ENCODE measurements at places on chromosomes 13 and 19.

DNA sequence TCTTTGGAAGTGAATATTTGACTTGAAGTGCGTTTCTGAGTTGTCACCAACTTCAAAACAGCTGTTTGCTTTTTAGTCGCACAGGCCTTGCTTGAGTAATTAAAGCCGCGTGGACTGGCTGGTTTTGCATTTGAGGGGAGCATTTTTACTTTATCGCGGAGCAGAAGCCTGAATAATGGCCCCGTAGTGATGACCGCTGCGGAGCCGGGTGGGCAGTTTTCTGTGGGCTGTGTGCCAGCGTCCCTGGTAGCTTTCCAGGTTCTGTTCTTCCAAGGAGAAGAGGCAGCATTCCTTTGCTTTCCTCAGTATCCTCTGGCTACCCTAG, 1.1 kb downstream of the NAA16 start:
- DNase-seq: peak; percentile 88

DNA sequence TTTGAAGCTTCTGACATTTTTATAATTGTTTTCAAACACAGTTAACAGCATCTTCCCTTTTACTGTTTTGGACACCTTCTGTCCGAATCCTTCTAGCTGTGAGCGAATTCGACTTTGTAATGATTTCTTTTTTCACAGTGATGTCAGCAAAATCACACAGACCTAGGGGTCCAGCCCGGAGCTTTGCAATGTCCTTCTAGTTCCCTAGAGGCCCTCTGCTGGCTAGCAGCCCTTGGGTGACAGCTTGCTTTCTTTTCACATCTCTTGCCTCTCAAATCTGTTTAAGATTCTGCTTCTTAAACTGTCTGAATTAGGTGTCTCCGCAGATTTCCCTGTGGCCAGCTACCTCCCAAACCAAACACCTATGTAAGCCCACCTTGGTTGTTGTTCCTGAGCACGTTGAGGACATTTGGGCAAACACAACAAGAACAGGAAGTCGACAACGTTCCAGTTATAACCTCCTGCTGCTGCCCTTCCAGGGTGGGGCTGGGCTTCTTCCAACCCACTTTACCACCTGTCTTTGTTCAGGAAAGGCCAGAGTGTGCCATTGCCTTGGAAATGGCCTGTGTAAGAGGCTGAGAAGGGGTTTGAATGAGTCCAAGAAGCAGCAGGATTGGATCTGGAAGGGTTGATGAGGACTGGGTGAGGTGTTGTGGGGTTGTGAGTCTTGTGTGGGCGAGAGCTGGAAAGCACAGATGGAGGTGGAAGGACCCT, 123.1 kb downstream of the ATP8A2 start:
- DNase-seq: peak; percentile 37

DNA sequence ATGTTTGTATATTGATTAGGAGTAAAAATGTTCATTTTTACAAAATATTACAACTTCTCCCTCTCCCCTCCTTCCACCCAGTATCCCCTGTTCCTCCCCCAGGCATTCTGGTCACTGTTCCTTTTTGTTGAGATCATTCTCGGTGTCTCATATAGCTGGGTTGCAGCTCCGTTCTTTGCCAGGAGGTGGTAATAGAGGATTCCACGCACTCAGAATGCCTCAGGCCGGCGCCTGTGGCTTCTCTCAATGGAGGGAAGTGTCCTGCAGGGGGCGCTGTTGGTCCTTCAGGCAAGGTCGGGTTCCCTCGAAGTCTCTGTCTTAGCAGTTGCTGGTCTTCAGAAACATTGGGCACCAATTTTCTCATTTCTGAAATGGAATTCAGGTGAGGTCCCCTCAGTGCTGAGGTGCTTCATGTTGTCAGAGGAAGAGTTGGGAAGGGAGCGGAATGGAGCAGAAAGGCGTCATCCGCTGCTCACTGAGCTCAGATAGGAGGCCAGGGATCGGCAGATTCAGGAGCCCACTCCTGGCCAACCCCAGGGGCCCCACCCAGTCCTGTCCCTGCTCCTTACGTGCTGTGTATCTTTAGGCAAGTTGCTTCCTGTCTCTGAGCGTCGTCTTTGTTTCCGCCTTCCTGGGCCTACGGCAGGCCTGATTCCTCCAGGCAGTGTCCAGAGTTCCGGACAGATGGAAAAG, 10.3 kb upstream of the GARIN5A start:
- DNase-seq: peak; percentile 97

- DNase-seq: no peak
These were observed 33.9 kb downstream of the PCDH17 start for GRCh38 chr13:57665481-57665880.

DNA sequence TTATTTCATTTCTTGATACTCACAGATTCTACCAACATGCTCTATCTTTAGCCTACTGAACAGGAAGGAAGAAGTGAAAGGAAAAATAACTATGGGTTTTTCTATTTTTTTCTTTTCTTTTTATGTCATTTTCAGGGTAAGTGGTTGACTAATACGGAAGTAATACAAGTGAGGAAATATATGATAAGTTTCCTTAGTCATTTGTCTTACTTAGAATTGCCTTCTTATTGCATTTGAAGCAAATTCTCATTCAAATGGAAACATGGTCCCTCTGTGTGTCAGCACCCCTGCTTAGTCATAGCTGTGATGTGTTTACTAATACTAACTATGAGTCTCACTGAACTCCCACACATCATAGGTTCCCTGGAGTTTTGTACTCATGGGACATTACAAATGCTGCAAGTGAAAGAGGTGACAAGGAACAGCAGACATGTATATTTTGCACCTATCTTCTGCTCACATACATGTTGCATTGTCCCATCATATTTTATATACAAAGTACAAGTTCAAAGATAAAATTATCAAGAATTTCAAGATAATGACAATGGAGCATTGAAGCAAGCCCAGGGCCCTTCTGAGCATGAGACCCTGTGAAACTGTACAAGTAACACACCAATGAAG, 60.1 kb downstream of the DCT start:
- DNase-seq: no peak

DNA sequence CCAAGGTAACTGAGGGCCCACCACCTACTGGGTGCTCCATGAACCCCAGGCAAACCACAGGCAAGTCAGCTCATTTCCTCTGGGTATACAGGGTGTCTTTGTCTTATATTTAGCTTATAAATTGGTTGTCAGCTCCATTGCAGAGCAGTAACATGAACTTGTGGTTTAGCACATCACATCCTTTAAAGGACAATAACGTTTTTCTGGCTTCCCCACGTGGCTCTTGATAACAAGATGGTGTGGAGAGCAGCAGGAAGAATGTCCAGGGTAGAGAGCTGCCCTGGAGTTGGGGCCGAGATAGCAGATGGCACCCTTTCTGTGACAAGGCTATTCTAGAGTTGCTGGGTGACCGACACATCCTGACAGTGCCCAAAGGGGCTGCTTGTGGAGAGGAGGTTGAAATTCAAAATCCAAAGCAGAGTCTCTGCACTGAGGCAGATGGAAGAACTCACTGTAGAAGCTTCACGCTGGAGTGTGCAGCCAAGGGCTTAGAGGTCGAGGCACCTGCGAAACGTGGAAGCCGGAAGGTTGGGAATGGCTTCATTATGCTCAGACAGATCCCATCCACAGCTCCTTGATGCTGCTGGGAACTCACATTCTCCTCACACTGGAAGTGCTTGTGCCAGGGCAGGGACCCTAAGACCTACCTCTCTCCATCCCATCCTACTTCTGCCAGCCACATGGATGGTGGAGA, 133.0 kb upstream of the FRY start:
- no peak for DNase-seq

GRCh38 chr13:35618565-35619083, 142.1 kb upstream of the MAB21L1 start:
- no peak for DNase-seq

DNA sequence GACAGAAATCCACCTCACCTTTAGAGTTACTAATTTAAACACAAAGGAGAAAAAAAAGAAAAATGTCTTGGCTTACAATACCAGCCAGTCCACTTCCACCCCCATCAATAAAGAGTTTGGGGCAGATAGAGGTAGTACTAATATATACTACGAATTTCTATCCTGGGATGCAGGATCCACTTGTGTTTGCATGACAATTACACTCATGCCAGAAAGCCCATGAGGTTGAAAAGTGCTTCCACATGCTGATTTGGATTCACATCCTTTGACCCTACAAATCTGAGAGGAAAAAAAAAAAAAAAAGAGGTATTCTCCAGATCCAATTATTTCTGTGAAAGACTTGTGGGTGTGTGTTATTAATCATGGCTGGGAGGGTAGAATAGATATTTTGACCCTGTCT, 335.2 kb downstream of the SLITRK1 start:
- DNase-seq: no peak

All from Karpas-422 (cell line).